Hematopoietic multipotent progenitor cell treated with erythropoietin and hydrocortisone succinate and interleukin-3 and kit ligand, for 6 days (in vitro differentiated cells): ENCODE measurements at places on chromosomes 5 and 9.

- DNase-seq, result peak; percentile 25
Observed at GRCh38 chr9:105418588-105419500, 29.0 kb upstream of the FSD1L start.

DNA sequence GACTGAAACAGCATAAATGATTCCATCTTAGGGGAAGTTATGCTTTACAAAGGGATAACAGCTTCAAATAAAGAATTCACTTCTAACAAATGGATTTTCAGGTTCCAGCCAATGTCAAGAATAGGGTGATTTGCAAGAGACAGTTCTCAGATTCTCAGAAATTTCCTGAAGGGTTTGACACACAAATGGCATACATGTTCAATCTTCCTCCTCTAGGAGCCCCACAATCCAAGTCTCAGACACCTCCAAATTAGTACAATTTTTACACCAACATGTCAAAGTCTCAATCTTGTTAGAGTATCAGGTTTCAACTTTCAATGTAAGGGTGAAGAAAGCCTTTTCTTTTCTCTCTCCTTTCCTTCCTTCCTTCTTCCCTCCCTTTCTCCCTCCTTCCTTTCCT, 996.6 kb downstream of the TLE1 start:
- DNase-seq, result no peak

- DNase-seq, result peak; percentile 95
Observed at GRCh38 chr9:137129456-137130175, 9.3 kb upstream of the GRIN1 start.

DNA sequence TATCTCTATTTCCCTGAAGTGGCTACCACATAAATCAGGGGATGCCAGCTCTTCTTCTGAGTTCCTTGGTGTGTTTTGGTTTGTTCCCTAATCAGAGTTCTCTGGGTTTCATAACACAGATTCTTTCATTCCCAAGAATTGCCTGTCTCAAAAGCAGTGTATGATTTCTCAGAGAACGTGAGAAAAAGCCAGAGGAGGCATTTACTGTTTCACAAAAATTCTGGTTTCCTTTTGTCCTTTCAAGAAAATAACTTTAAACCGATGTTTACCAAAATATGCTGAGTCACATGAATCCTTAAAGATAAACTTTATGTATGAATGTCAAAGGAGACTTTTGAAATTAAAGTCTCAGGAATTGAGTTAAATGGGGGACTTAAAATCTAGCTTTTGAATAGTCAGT, 314.3 kb downstream of the EBF1 start:
- no peak for DNase-seq

DNA sequence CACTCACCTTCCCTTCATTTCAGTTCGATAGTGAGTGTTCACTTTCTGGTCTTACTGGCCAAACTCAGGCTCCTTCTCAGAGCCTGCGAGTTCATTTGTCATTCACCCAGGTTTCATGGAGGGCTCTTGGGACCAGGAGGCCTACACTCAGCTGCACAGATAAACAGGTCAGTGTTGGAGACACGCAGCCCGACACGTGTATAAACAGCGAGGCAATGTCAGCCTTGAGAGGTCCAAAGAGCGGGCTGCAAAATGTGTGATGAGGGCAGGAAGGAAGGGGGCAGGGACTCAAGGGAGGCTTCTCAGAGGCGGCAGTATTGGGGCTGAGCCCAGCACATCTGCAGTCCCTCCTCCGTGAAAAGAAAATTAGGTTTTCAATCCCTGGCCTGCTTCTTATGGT, 82.6 kb upstream of the ZNF618 start:
- DNase-seq, result no peak

DNA sequence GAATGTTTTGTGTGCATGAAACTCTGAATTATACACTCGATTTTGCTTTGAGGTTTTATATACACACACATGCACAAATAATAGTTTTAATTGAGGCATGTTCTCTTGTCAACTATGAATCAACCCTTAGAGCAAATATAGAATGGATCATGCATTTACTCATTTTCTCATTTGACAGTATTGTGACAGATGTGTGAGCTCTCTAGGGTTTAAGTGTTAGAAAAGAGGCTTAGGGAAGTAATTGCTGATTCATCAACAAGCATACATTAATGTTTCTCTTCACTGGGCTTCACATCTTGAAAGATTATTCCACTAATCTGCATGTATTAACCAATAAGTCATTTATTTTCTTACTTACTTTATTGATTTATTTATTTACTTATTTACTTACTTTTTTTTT, 1356.8 kb upstream of the ACO1 start:
- no peak for DNase-seq

GRCh38 chr9:137023583-137023991, 4.5 kb downstream of the ABCA2 start:
- no peak for DNase-seq

DNA sequence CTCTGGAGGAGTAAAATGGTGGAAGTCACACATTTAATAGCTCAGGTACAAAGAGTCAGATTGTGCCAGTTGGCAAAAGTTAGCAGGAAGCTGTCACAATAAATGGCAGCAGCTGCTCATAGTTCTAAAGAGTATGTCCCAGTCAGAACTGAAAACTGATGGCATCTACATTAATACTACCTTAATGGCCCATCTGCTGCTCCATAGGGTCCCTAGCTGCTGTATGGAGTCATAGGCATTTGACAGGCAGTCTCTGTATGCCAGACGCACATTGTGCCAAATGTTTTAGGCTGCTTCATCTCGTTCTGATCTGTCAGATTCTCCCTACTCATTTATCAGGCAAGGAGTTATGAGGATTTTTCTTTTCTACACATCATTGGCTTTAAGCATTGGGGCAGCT, 515.8 kb upstream of the ARRDC3 start:
- DNase-seq, result no peak

GRCh38 chr5:23139338-23140171, 286.4 kb upstream of the CDH12 start:
- peak; percentile 46 for DNase-seq

DNA sequence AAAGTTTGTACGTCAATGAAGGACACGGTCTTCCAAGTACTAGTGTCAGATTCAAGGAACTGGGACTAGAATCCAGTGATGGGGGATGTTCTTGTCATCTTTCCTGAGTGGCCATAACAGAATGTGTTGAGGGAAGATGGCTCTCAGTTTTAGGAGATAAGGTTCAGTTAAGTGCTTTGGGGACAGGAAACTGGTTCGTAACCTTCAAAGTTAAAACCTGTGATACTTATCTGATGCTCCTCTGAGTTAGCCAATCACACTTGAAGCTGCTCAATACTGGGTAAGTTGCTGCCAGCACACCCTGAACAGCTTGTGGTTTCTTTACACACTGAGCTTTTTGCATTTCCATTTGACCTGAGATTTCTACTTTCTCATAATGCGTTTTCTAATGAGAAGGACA, 64.4 kb downstream of the PIK3R1 start:
- peak; percentile 59 for DNase-seq

DNA sequence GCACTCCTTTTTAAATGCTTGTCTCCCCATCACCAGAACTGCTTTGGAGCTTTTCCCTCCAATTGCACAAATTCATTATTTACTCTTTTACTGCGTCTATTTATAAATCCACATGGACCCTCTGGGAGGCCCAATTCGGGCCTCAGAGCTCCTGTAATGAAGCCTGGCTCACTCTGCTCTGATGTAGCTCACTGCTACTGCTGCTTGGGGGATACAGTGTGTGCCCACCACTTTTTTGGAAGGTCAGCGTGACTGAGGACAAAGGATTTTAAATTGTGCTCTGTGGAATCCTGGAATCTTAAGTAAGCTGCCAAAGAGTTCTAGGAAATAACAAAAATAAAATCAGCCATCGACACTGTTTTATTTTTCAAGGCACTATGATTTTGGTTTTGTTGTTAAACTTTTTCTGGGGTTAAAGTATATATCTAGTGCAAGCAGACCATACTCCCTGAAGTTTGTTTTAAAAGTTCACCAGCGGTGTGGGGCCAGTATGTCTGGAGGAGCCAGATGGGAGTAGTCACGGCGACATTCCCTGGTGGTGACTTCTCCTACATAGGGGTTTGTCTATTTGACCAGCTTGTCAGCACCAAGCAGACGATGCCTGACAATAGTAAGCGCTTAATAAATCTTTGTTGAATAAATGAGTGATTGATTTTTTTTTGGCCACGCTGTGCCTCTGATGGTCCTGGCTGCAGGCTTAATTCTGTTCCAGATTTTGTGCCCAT, 142.8 kb downstream of the TMEM38B start:
- DNase-seq, result no peak

GRCh38 chr5:102283102-102283797, 12.8 kb downstream of the SLCO4C1 start:
- peak; percentile 64 for DNase-seq

DNA sequence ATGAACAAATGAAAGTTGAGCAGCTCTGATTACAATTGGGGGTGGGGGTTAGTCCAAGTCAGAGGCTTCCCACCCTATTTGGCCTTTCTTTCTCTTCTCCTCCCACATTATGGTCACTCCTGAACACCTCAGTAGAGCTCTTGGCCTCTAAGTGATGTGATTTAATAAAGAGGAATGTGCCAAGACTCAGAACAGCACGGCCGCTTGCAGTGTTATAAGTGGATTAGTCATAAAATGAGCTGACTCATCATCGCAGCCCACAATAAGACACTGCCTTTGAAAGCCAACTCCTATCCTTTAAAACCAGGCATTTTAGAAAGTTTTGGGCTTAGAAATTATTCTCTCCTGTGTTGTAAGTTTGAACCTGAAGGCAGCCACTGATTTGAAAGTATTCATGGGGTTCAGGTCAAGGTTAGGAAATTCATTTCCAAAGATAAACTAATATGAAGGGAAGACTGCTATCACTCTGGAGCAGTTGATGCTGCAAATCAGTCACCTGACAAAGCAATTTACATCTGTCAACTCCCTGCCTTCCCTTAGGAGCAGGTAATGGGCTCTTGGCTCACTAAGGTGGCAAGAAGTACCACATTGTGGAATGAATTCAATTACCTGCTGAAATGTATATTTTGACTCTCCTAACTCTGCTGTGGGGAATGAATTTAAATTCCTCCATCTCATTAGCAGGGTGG, 283.6 kb upstream of the NMUR2 start:
- DNase-seq, result no peak

- no peak for DNase-seq
Observed at GRCh38 chr5:51475628-51476027, 92.4 kb downstream of the ISL1 start.

GRCh38 chr5:121870489-121870888, 18.8 kb downstream of the FTMT start:
- peak; percentile 20 for DNase-seq
